ENCODE measurements at places on chromosomes 2 and 18.

DNA sequence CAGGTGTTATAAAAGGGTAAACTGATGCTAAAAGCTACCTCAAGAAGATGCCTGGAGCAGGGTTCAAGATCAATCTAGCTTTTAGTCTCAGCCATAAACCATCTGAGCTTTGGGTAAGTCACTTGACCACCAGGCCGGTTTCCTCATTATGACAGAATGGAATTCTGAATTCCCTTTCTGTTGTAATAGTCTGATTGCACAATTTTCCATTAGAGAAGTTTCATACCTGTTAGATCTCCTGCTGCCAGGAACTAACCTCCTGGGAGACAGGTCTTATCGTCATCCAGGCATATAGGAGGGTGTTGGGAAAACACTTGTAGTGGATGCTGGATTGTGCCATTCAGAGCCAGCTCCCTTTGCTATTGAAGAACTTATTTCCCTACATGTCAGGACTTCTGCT is 272.5 kb downstream of the TDRD15 start:
- no peak for DNase-seq

DNA sequence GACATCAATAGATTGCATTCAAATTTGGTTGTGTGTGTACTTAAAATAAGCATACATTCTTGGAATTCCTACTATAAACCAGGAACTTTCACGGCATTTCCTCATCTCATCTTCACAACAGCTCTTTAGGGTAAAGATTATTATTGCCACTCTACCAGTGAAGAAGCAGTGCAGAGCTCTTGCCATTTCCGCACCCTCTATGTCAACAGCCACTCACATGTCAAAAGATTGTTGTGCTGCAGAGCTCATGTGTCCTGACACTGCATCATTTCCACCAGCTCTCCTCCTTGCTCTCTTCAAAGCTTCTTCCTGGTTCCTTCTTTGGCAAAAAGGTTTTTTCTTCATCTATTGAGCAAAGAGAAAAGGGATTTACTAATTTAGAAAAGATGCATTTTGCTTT is 26.5 kb upstream of the L3MBTL4 start:
- no peak for DNase-seq

- no peak for DNase-seq
Observed at GRCh38 chr18:24232800-24233199, 93.9 kb downstream of the CABYR start.

DNA sequence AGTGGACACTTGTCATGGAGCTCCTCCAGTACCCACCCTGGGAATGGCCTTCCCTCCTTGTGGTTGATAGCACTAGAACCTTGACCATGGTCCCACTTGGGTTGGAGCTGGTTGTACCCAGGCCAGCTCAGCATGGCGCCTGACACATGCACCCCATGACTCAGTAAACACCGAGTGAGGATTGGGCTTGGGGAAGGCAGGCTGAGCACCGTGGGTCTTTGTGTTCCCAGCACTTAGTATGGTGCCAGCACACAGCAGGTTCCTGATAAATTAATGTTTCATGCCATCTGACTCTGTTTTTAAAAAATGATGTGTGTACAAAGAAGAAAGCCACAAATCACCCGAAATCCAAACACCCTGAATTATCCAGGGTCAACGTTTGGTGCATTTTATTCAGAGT is 69.8 kb downstream of the CIB4 start:
- DNase-seq: no peak

- no peak for DNase-seq
Observed at GRCh38 chr2:46512185-46512584, 32.8 kb downstream of the TMEM247 start.

DNA sequence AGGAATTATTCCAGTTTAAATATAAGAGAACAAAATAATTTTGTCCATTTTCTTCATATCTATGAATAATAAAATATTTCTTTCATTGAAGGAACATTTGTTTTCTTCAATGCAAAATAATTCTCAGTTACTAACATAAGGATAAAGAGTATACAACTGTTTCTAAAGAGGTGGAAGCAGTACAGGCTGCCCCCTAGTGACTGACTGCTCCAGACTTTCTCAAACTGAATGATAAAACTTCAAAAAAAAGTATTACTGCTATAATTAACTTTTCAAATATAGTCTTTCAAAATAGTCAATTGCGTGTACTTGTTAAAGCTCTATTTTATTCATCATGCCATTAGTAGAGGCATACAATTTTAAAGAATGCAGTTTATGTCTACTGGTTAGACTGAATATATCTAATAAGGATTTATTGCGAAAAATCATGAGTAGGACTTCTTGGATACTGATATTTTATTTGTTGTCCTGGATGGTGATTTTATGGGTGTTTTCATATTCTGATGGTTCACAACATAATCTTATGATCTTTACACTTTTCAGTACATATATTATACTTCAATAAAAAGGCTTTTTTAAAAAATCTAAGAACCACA is 100.1 kb downstream of the WDPCP start:
- peak; percentile 53 for DNase-seq

- peak; percentile 75 for DNase-seq
Observed at GRCh38 chr18:79394534-79395307, 1.0 kb upstream of the NFATC1 start.

DNA sequence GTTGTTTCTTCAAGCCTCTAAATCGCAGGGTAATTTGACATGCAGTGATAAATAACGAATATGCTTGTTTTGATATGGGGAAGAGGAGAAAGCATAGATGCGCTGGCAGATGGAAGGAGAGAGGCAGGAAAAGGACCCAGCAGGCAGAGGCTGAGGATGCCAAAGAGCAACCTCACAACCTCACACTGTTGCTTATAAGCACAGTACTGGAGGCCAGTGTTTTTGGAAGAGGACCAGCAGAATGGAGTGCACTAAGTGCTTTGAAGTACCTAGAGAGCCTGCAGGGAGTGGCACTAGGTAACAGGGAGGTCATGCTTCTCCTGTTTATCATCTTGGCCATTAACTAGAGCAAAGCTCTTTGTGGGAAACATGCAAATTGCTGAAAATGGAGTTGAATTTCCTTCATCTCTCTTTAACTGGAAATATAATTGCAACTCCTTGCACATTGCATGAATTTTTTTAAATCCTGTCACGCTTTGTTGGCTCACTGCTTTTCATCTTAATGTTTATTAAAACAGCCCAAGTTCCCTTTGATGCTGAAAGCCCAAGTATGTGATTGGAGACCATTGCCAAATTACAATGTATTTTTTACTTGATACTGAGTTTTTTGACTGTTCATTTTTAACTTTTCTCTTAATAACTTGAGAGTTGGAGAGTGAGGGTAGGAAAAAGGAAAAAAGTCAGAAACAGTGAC is 236.4 kb downstream of the LRRTM1 start:
- no peak for DNase-seq

GRCh38 chr2:216412022-216412999 is at the start of gene SMARCAL1:
TSS of gene SMARCAL1 (plus strand) at chr2:216412484. CDS start at chr2:216414705, 2,221 bp downstream.
- DNase-seq: peak; percentile 96

- DNase-seq: no peak
Observed at GRCh38 chr18:48589797-48590519, 51.1 kb downstream of the CTIF start.

- no peak for DNase-seq
Observed at GRCh38 chr2:189014449-189015138, 40.4 kb downstream of the COL3A1 start.

GRCh38 chr18:75507636-75508035 is 80.1 kb upstream of the SMIM21 start:
- DNase-seq: no peak

GRCh38 chr2:238502088-238502810 is 75.5 kb downstream of the ASB1 start:
- no peak for DNase-seq

DNA sequence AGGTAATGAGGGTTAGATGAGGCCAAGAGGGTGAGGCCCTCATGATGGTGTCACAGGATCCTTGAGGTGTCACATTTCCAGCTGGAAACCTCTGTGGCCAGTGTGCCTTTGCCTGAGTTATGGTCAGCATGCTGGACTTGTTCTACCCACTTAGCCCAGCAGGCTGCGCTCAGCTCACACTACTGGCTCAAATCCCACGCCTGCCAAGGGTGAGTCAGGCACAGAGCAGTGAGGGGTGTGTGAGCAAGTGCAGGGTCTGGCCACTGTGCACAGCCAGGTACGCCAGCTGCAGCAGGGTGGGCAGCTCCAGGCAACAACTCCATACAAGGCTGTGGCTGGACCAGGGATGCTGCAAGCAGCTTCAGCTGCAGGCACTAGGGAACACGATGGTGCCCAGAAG is 616.6 kb upstream of the FSHR start:
- no peak for DNase-seq

GRCh38 chr2:177265824-177266817 is 1.6 kb upstream of the NFE2L2 start:
- peak; percentile 43 for DNase-seq

- no peak for DNase-seq
Observed at GRCh38 chr2:172680436-172681068, 55.1 kb upstream of the RAPGEF4 start.

GRCh38 chr2:157628477-157629415 is at the start of gene ACVR1C:
TSS of gene ACVR1C (minus strand) at chr2:157628864. CDS start at chr2:157628644, 220 bp downstream.
- peak; percentile 89 for DNase-seq

- DNase-seq: peak; percentile 82
Observed at GRCh38 chr2:150911766-150912280, 349.8 kb downstream of the RBM43 start.

- peak; percentile 80 for DNase-seq
Observed at GRCh38 chr2:160209516-160209856, 9.4 kb upstream of the ITGB6 start.

GRCh38 chr18:35458271-35458670 is 39.5 kb downstream of the INO80C start:
- no peak for DNase-seq

DNA sequence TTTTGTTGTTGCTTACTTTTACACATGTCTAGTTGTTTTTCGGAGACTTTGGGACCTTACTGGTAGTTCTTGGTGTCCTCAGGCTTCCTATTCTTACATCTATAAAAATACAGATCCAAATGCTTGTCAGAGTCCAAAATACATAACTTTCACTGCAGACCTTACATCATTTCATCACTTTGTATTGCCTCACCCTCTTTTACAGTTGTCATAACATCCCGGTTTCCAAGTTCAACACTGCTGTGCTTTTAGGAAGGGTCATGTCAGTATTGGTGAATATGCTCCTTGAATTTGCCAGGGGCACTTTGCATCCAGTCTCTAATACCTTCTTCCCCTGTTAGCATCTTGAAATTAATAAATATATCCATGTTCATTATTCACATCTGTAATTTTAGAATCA is 518.2 kb upstream of the RAB12 start:
- no peak for DNase-seq

- DNase-seq: no peak
Observed at GRCh38 chr18:2706903-2707302, 51.4 kb downstream of the SMCHD1 start.

DNA sequence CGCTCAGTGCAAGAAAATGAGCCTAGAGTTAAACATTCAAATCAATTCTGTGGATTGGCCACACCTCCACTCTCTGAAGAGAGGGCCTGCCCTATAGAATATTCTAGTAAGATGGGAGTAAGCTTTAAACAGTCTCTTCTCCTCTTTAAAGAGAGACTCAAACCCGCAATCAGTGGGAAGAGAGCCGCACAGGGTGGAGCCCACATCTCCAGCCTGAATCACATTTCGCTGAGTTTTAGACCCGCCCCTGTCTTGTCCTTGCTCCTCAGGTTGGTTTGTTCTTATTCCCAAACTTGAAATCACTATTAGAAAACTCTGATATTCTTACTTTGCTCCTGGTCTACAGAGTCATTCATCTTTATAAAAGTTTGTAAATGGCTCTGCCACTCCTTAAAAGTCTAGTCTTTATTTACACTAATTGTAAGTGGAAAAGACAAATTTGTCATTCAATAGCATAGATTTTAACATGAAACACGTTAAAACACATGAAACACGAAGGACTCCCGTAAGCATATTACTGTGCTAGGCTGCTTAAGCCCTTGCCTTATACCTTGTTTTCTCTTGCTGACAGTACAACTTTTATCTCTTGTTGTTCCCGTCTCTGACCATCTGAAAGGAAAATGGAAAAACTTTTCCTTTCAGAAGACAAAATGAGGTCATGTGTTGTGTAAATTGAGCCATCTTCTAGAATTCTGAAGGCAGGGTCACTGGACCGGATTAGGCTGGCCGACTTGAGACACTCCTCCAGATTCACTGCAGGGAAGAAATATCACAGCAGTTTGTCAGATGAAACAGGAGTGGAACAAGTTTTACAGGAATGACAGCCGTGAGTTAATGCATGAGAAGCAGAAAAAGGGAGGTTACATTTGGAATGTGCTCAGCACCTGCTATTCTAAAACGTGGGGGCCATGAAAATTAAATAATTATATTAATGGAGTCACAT is 5.6 kb downstream of the DSC1 start:
- DNase-seq: no peak

DNA sequence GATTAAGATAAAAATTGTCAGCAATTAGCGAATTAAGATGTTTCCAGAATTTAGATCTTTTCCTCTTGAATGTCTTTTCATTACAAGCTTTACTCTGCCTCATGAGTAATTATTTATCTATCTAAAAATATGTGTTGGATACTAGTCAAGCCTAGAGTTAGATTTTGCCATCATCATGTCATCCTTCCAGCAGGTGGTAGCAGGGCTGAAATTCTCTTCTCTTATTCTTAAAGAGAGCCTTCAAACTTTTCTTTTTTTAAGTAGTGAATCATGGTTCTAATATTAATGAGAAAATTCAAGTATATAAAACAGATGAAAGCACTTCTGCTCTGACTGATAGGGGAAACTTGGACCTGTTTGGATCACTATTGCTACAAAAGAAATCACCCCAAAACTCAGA is 240.7 kb upstream of the EPAS1 start:
- DNase-seq: no peak

- DNase-seq: peak; percentile 75
Observed at GRCh38 chr2:112626604-112627059, 19.1 kb upstream of the SLC20A1 start.

- no peak for DNase-seq
Observed at GRCh38 chr18:73645160-73645715, 502.4 kb downstream of the FBXO15 start.

- no peak for DNase-seq
Observed at GRCh38 chr2:172560721-172561120, 4.8 kb downstream of the PDK1 start.
